ENCODE measurements at places on chromosomes 7 and 10. TPM values are rescaled to one million over a fixed set of nuclear protein-coding genes. Genes with fewer than 3 reads are reported as not detected.

The TMEM213 gene
- not detected for total RNA-seq

The LRRC18 gene
- total RNA-seq = not detected

The PDK4 gene
- 299 TPM for total RNA-seq

The EPDR1 gene
- 62.1 TPM for total RNA-seq

The TFR2 gene
- not detected for total RNA-seq

The TUBAL3 gene
- total RNA-seq = 0.20 TPM

The GNAT3 gene
- not detected for total RNA-seq

The SUMF2 gene
- total RNA-seq = 49.2 TPM

The AKR1D1 gene
- total RNA-seq = not detected

The BLNK gene
- total RNA-seq = 0.66 TPM

The NAT16 gene
- total RNA-seq = not detected

The INSYN2A gene
- 0.19 TPM for total RNA-seq

The CALML5 gene
- total RNA-seq = not detected

The NOD1 gene
- total RNA-seq = 15.4 TPM

The GRM8 gene
- total RNA-seq = 0.44 TPM

The ANKRD7 gene
- total RNA-seq = 1.8 TPM

The ZNF33B gene
- total RNA-seq = 17.5 TPM

The SLC13A4 gene
- total RNA-seq = 0.58 TPM

The YAE1 gene
- 18.3 TPM for total RNA-seq

The OR6B1 gene
- not detected for total RNA-seq

The GPNMB gene
- 235 TPM for total RNA-seq

The EEPD1 gene
- 9.1 TPM for total RNA-seq

The HABP2 gene
- total RNA-seq = not detected

The EFCAB10 gene
- not detected for total RNA-seq

The SCART1 gene
- total RNA-seq = 0.64 TPM

The UPK3B gene
- 0.87 TPM for total RNA-seq

The ADAM12 gene
- 0.39 TPM for total RNA-seq

The CTTNBP2 gene
- total RNA-seq = 0.57 TPM

The FGFBP3 gene
- 0.66 TPM for total RNA-seq

The NUP42 gene
- total RNA-seq = 16.6 TPM

The R3HCC1L gene
- 5.3 TPM for total RNA-seq

The LRIT1 gene
- total RNA-seq = not detected

The PRKCQ gene
- total RNA-seq = 1.1 TPM

The CALCR gene
- not detected for total RNA-seq

The CTAGE6 gene
- not detected for total RNA-seq

The ANLN gene
- 4.5 TPM for total RNA-seq

The KBTBD2 gene
- 30.8 TPM for total RNA-seq

The C7orf33 gene
- total RNA-seq = not detected

The PPP1R17 gene
- not detected for total RNA-seq

The TAS2R3 gene
- total RNA-seq = not detected

The PHKG1 gene
- total RNA-seq = 18.5 TPM

The FEZF1 gene
- total RNA-seq = not detected

The NRAP gene
- 1,713 TPM for total RNA-seq

The VPS37D gene
- total RNA-seq = 1.9 TPM

The HOXA11 gene
- total RNA-seq = not detected

The PRSS37 gene
- not detected for total RNA-seq

The LHFPL3 gene
- total RNA-seq = not detected

The GPR22 gene
- total RNA-seq = 20.0 TPM

The BHLHA15 gene
- not detected for total RNA-seq

The COBL gene
- total RNA-seq = 60.3 TPM

The MMP21 gene
- 0.15 TPM for total RNA-seq

The JAKMIP3 gene
- 1.4 TPM for total RNA-seq

The SEMA3D gene
- 0.49 TPM for total RNA-seq

The ORC5 gene
- total RNA-seq = 7.0 TPM

The TRIM50 gene
- 0.15 TPM for total RNA-seq

The NCF1 gene
- 1.6 TPM for total RNA-seq

The ATP5MK gene
- 1,340 TPM for total RNA-seq
